ENCODE measurements at places on chromosomes 7 and 10.

- DNase-seq, result no peak
These were observed 12.3 kb downstream of the RPA3 start for GRCh38 chr7:7706101-7706511.

- no peak for DNase-seq
These were observed 98.5 kb upstream of the NPS start for GRCh38 chr10:127450644-127451043.

DNA sequence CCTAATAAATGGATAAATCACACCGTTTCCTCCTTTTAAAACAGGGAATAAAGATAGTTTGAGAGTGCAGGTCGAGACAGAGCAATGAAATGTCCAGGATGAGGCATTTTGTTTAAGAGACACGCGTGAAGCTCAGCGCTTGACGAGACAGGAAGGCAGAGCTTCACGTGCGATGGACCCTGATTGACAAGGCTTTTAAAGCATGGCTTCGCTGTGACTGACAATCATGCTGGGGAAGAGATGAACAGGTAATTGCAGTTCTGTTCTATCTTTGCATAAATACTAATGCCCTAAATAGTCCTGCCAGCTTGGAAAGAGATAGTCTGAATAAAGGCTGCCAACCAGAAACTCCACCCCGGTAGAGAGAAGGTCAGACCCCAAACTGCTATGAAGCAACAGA lies 442.3 kb upstream of the PFKP start:
- DNase-seq, result no peak

- no peak for DNase-seq
These were observed 288.2 kb upstream of the ZMIZ1 start for GRCh38 chr10:78780551-78780961.

- DNase-seq, result no peak
These were observed 346.6 kb upstream of the KLF6 start for GRCh38 chr10:4131407-4132215.

DNA sequence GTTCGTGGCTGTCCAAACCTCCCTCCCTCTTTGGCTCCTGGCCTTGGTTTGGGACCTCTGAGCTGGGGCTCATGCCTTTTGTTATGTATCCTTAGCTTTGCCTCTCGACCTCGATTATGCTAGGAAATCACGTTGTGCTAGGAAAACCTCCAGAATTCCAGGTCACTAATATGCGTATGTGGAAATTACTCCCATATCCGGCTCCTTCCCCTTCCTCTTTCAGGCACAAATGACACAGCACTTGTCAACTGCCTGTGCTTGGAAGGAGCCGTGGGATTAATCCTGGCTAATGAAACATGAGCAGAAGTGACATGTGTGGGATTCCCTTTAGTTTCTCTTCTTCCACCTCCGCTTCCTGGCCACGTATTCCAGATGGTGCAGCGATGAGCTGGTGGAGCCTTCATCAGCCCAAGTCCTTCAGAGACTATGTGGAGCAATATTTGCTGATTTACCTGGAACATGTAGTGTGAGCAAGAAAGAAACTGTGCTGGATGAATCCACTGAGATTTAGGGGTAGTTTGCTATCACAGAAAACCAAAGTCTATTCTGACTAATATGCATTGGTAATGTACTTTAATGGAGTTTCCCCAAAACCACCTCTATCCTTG lies 149.2 kb downstream of the REEP3 start:
- no peak for DNase-seq

GRCh38 chr10:107264742-107265141 lies 100.2 kb upstream of the SORCS1 start:
- no peak for DNase-seq

- no peak for DNase-seq
These were observed 260.8 kb upstream of the COBL start for GRCh38 chr7:51577390-51577789.

DNA sequence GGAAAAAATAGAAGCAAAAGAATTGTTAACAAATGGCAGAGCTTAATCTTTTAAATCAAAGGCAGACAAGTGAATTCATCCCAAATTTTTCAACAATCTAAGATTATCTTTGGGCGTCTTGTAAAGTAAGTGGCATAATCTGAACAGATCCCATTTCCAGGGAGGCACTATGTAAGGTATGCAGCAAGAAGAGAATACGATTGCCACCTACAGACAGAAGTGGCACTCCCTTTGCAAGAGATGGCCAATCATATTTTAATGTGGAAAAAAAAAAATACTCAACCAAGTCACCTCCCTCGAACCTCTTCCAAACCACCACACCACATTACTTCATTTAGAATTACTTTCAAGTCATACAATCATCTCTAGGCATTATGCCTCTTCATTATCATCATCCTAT lies 4.0 kb downstream of the GFRA1 start:
- DNase-seq, result no peak

DNA sequence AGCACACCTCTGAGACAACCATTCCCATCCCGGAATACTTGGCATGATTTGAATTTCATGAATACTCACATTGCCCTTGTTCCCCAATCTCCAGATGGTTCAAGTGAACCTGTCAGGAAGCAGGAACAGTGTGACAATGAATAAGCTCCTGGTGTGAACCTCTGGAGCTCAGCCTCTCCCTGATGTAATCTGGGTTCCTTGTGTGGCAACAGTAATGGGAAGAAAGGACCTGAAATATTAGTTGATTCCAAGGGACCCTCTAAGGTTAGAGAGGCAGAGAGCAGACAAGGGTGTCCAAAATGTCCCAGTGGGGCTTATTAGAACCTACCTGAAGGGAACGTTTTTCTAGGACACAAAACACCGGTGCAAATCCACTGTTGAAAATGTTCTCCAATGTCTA lies 8.5 kb downstream of the OR2A7 start:
- no peak for DNase-seq

DNA sequence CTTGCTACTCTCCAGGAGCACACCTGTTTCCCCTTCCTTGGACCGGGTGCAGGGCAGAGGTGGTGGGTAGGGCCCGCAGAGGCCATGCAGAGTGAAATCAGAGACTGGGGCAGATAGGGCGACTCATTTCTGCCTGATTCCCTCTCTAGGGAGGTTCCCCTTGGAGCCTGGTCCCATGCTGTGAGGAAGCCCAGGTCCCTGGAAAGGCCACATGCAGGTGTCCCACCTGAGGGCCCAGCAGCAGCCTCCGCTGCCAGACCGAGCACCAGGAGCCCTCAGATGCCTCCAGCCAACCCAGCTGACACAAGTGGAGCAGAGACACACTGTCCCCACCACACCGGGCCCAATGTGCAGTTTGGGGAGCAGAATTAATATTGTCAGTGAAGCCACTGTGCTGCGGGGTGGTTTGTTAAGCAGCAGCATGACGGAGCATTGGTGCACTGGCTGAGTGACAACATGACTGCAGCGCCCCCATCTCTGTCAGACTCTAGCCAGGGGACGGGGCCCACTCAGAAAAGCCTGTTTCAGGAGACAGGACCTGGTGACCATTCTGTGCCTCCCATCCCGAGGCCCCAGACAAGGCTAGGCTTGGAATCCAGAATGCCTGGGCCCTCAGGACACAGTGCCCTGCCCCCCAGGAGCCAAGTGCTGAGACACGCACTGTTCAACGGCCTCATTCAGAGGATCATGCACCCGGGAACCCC lies 30.4 kb upstream of the RET start:
- DNase-seq, result no peak

- DNase-seq, result no peak
These were observed 479.7 kb downstream of the KIF20B start for GRCh38 chr10:90180886-90181691.

- DNase-seq, result no peak
These were observed 1.7 kb downstream of the LRRN3 start for GRCh38 chr7:111092406-111093236.

DNA sequence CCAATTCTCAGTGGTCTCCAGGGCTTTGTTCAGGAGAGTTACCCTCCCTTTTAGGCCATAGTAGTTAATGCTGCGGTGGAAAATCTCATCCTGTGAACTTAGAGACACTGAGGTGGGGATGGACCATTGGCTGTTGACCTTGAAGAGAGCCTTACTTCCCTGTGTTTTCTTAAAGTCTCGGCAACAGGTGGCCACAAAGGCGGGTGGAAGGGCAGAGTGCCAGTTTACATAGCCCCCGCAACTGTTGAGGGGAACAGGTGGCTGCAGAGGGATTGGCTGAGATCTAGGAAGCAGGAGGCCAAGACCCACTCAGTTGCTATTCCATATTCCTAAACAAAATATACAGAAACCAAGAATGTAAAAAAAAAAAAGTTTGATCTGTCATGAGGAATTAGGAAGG lies 160.6 kb downstream of the ST7 start:
- no peak for DNase-seq

All from NCI-H2081 treated with DMSO at 0.1 percent for 48 hours (cell line).